ENCODE measurements at places on chromosomes 7 and 10.

GRCh38 chr7:102236592-102237287 is 49.9 kb upstream of the SH2B2 start:
- no peak for DNase-seq

GRCh38 chr7:75813781-75814236 is at the start of gene CCL24:
Gene CCL24 (minus strand): TSS chr7:75813806. CDS start chr7:75813715, 91 bp downstream.
- no peak for DNase-seq

DNA sequence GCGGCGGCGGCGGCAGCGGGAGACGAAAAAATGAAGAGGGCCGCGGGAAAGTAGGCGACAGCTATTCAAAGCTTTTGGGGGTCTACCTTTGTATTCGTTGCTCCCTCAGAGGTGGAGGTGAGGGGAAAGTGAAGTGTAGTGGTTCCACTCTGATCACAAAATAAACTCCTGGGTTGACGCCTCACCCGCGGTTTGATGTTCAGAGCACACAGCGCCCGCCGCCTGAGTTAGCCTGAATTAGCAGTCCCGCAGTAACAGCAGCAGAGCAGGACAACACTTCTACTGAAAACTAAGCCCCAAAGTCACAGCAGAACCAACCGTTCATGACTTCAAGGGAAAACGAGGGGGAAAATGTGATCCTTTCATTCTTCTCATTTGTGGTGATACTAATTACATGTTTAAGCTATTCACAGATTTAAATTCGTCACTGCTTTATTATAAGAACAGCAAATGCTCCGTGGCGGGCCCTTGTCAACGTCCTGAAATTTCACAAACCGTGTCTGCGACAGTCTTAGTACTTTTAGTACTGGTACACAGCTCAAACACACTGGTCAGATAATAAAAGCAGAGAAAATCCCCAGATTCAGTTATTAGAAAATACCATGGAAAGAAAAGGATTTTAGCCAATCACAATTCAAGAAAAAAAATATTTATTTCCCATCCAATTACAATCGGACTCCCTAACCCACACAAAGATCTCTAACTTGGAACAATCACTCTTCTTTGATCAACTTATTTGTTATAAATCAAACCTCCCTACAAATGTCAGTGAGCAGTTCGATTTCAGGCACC is 563 bp upstream of the JMJD1C start:
- no peak for DNase-seq

- no peak for DNase-seq
Observed at GRCh38 chr10:119442758-119443060, 99.8 kb downstream of the RGS10 start.

DNA sequence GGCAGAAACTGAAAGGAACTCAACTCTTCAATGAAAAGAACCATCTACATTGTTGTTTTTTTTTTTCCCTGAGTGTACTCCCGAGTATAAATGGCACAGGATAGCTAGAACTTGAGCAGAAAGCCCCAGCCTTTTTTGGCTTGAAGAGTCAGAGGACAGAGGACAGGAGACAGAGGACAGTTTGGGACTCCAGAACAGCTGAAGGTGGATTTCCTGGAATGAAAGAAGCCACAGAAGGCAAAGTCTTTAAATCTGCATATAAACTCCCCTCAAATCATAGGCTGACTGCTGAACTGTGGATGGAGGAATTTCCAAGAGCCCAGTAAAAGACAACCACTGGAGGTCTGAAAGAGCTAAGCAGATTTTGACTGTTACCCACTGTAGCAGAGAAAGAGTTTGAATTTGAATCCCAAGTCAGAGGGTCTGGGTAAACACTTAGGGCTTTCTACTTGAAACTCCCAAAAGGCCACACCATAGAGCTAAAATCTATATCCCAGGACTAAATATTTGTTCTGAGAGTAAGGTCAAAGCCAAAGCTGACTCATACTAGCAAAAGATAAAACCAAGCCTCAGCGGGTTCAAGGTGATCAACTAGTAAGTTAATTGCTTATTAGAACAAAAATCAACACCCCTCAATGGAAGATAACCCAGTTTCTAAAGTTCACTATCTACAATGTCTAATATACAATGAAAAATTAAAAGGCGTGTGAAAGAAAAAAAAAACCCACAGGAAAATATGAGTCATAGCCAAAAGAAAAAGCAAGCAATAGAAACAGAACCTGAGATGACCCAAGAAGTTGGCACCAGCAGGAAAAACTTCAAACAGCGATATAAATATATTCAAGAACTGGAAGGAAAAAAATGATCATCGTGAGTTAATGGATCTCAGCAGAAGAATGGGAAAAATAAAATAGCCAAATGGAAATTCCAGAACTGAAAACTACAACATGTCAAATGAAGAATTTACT is 1.8 kb upstream of the OPN1SW start:
- DNase-seq, result no peak

- DNase-seq, result no peak
Observed at GRCh38 chr10:74227697-74228424, 76.8 kb downstream of the ADK start.

DNA sequence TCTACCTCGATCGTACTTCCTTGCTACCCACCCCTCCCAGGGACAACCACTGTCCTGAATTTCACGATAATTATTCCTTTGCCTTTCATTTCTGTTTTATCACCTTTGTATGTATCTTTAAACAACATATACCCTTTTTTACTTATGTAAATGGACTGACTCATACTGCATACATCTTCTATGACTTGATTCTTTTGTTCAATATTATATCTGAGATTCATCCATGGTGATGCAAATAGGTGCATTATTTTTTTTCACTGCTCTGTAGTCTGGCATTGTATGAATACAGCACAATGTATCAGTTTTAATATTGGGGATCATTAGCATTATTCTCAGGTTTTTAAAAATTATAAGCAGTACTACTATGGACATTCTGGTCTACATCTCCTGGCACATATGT is 69.4 kb downstream of the ABCC2 start:
- DNase-seq, result no peak
